ENCODE measurements at places on chromosomes 13 and 19.

DNA sequence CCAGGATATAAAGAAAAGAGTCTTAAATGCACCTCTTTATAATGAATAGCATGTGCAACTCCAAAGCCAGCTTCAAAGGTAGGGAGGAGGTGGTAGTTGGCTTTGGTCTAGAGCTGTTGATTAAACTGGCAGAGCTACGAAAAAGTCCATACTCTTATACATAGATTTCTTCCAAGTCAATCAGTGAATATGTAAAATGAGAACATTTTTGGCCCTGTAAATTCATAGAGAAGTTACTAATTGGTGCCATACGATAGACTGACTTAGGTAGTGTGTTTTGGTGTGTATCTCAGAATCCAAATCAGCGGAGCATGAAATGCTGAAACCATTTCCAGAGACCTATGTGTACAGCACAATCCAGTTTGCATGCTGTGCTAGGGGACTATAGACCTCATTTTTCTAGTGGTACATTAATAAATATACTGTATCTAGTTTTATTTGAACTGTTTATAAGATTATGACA, 17.1 kb upstream of the DPY19L3 start:
- no peak for DNase-seq

- DNase-seq: no peak
Measured at GRCh38 chr13:72121466-72121865, 254.5 kb upstream of the DACH1 start.

DNA sequence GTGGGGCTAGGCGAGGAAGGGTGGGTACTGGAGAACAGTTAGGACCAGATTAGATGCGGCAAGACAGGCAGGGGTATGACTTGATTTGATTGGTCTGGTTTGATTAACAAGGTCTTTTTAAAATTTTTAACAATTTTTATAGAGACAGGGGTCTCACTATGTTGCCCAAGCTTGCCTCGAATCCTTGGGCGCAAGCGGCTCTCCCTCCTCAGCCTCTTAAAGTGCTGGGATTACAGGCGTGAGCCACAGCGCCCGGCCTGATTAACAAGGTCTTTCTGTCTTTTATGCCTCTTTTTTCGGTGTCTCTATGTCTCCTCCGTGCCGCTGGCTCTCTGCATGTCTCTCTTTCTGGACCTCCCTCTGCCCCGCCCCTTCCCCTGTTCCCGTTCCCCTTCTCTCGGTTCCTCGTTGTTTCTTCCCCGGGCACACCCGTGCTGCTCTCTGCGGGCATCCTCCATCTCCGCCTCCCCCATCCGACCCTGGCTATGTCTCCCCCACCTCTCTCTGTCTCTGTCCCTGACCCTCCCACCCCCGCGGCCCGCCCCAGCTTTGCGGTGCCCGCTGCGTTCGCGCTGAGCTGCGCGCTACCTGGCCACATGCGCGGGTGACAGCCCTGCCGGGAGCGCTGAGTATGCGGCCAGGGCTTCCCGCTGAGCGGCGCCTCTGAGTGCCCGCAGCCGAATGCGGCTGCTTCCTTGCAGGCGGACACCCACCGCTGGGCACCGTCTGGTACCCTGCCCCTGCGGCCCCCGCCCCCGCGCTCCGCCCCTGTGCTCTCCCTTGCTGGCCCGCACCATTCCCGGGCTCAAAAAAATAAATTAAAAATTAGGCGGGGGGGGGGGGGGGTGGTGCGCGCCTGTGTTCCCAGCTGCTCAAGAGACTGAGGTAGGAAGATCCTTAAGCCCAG, 8.1 kb upstream of the SDHAF1 start:
- DNase-seq: no peak

DNA sequence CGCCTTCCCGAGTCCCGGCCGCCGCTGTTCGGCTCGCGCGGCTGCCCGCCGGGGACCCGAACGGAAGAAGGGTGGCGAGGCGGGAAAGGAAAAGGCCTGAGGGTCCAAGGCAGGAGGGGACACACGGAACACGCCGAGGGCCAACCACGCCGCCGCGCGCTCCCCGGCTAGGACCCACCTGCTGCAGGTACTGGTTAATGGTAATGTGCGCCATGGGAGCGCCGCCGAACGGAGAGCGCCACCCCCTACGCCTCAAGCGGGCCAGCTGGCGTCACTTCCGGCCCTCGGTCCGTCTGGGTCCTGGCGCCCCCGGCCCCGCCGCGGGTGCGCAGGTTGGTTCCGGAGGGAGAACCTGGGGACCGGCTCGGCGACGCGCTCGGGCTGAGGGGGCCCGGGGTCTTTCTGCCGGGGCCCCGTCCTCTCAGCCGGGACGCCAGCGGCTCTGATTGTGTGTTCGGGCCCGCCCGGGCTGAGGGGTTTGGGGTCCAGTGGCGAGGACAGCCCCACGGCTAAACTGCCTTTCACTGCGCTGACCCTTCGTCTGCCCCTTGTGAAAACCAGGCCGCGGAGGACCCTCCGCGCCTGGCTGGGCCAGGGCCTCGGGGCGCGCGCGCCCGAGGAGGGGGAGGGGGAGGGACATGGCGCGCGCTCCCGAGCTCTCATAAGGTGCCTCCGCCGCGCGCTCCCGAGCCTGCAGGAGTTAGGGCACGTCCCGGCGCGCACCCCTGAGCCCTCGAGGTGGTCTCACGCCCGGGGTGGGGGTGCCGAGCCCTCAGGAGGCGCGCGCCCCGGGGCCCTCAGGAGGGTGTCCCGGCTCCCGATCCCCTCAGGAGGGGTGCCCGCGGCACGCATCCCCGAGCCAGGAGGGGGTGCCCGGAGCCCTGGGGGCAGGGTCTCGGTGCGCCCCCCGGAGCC, at the start of gene PCID2:
TSS of gene PCID2 (minus strand) at position 249 of the 915 bp plus-strand sequence. CDS start at position 214, 35 bp downstream.
- peak; percentile 53 for DNase-seq

GRCh38 chr19:2488942-2489731, 13.2 kb downstream of the GADD45B start:
- DNase-seq: no peak

DNA sequence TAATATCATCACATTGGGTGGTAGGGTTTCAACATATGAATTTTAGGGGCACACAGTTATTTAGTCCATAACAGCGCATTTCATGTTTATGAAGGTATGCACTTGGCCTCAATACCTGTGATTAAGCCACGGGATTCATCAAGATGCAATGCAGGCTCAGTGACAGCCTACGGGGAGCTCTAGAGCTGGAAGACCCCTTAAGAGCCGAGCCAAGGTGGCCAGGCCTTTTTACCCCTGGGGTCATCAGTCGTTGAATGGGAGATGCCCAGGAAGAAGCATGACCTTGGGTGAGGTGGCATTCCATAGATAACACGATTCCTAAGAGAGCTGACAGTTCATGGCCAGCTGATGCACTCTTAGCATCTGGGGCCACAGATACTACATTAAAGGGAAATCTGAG, 380.0 kb downstream of the ZNF536 start:
- no peak for DNase-seq

DNA sequence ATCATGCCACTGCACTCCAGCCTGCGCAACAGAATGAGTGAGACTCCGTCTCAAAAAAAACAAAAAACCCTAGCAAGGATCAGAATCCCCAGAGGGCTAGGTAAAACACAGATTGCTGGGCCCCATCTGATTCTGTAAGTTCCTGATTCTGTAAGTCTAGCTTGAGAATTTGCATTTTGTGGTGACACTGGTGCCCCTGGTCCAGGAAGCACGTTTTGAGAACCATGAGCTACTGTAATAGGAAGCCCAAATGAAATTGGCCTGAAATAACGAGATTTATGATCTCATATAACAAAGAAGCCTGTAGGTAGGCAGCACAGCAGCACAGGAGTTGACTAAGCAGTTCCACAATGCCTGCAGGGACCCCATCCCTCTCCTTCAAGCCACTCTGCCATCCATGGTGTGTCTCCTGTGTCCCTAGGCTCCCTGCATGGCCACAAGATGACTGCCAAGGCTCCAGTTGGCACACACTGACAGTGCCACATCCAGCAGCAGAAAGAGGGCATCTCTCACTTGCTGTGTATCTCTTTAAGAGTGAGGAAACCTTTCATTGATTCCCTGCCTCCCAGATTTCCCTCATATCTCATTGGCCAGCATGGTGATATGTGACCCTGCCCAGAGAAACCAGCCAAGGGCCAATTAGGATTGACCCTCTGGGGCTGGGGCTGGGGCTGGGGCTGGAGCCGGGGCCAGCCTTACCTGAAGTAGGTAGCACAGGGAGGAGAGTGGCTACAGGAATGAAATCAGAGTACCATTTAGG, 21.7 kb downstream of the SIPA1L3 start:
- DNase-seq: no peak

DNA sequence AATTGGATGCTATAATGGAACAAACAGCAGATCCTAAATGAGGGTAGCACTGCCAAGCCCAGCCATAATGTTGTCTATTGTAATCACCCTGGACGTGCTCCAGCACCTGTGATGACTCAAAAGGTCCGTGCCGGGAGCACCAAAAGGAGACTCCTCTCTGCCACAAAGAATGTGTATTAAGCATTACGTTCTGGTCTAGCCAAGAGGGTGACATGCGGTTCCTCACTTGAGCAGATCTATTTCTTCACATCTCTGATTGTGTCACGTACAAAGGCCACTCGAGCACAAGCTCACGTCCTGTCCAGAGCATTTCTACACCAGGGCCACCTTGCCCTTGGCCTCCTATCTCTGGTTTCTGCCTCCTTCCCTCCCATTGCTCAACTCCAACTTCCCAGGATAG, 219.9 kb upstream of the IRS2 start:
- no peak for DNase-seq

DNA sequence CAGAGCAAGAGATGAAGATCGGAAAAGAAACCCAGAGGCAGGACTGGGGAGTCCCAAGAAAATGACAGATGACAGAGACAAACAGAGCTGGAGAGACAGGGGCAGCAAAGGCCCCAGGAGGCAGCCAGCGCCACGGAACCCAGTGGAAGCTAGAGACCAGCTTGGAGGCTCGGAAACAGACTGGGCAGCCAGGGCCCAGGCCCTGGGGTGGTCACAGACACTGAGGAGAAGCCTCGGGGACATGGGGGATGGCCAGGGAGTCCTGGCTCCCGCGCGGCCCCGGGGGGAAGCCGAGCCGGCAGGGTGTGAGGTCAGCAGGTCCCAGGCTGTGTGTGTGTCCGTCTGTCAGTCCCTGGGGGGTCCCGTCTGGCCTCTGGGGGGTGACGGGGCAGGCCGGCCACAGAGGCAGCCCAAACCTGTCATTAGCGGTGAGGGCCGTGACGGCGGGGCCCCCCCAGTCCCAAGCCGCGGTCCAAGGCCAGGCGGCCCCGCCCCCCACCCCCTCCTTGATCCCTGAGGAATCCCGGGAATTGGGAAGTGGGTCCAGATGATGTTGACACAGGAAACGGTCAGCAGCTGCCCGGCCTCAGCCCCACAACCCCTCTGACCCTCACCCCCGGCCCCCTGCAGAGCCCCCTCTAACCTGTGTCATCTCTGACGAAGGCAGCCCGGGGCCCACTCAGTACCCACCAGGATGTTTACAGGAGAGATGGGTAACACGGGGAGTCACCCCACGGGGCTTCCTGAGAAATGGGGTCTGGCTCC, 2.5 kb upstream of the TMEM190 start:
- DNase-seq: no peak

DNA sequence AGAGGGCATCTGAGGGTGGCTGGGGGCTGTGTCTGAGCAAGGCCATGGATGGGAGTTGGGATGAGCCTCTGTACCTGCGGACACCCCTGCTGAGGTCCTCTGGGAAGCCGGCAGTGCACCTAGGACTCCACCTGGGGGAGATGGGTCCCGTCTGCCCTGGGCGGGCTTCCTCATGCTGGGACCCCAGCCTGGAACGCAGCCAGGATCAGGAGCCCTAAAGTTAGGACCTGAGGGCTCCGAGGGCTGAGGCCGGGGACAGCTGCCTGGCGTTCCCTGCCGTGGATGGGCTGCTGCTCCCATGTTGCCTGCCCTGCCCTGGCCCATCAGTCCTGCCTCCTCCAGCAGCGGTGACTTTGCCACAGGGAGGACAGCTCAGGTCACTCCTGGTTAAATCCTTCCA, 26.1 kb downstream of the CRTC1 start:
- DNase-seq: no peak

DNA sequence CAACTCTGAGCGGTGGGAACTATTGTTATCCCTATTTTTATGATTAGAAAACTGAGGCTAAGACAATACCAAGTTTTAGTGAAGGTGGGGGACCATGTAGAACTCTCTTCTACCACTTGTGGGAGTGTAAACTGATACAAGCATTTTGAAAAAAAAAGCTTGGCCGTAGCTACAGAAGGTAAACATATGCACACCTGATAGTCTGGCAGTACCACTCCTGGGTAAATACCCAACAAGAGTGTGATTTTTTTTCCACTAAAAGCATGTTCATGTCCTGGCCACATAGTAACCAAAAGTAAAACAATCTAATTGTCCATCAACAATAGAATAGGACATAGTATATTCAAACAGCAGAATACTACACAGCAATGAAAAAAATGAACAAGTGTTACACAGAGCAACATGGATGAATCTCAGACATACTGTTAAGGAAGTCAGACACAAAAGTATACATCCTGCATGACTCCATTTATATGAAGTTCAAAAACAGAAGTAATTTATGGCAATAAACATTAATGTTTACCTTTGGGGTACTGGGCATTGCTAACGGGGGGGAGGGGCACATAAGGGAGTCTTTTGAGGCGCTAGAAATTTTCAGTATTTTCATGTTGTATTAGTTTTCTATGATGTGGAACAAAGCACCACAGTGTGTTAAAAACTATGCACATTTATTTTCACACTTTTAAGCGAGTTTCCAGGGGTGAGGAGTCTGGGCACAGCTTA, 6.4 kb upstream of the SPATA13 start:
- no peak for DNase-seq

DNA sequence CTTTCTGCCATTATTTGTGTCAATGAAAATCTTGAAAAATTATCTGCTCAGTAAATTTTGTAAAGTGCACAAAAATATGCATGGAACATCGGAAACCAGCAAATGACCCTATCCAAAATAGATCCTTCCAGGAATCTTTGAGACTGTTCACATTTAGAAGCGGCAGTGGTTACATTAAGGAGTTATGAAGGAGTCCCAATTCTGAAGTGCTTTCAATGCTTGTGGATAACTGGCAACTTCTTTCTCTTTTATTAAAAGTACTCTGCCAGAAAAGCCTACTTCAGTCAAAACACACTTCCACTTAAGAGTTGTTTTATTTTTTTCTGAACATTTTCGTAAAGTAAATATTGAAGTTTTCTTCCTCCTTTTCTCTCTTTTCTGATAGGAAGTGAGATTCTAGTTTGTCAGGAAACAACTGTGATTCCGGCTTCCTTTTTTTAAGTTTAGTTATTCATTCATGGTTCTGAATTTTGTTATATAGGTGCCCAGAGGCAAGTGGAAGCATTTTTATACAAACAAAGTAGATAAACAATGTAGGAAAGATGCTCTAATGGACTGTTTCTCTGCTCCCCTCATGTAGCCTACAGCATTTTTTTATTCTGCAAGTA, 83.5 kb downstream of the PCDH9 start:
- DNase-seq: no peak

GRCh38 chr13:62115831-62116230, 700.2 kb upstream of the PCDH20 start:
- DNase-seq: no peak

- no peak for DNase-seq
Measured at GRCh38 chr19:379796-380195, 29.2 kb downstream of the C2CD4C start.

Data from NCI-H187 treated with DMSO at 0.1 percent for 48 hours (cell line).